ENCODE measurements at places on chromosomes 5 and 9.

GRCh38 chr9:137049544-137050449 lies 3.8 kb upstream of the NPDC1 start:
- no peak for DNase-seq

DNA sequence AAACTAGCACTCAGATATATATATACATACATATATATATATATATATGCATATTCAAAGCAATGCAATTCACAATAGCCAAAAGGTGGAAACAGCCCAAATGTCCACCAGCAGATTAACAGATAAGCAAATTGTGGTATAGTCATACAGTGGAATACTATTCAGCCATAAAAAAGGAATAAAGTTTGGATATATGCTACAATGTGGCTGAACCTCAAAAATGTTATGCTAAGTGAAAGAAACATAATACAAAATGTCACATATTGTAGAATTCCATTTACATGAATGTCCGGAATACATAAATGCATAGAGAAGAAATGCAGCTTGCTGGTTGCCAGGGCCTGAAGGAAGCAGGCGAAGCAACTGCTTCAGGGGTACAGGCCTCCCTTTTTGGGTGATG lies 143.4 kb downstream of the ATPSCKMT start:
- no peak for DNase-seq

DNA sequence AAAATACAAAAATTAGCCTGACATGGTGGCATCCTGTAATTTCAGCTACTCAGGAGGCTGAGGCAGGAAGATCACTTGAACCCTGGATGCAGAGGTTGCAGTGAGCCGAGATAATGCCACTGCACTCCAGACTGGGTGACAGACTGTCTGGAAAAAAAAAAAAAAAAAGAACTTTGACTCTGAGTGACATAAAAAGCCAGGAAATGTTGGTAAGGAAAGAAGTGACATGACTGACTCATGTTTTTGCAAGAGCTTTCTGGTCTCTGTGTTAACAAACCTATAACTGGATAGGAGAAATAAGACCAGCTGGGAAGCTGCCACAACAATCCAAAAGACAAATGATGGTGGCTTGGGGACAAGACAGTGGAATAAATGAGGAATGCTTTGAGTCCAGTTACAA lies 272.1 kb downstream of the HINT1 start:
- no peak for DNase-seq

- DNase-seq, result no peak
These were observed 163.7 kb upstream of the GNA14 start for GRCh38 chr9:77811832-77812231.

DNA sequence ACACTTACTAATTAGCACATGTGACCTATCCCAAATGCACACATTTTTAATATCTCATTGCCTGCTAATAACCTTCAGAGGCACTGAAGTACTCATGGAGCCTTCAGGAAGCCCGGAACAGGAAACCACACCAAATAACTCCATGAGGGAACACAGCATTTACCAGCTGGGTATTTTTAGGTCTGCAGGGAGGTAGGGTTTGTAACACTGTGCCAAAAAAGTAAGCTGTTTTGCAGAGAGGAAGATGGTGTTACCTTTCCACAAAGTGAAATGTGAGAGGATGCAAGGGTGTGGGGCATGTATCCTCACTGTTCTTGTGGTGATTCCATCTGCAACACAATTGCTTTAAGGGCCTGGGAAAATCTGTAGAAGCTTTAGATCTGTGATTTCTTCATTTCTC lies 64.4 kb downstream of the NUDT12 start:
- DNase-seq, result no peak

DNA sequence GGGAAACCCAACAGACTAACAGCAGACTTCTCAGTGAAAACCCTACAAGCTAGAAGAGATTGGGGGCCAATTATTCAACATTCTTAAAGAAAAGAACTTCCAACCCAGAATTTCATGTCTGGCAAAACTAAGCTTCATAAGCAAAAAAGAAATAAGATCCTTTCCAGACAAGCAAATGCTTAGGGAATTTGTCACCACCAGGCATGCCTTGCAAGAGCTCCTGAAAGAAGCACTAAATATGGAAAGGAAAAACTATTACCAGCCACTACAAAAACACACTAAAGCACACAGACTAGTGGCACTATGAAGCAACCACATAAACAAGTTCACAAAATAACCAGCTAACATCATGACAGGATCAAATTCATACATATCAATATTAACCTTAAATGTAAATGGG lies 131.1 kb downstream of the OR2K2 start:
- no peak for DNase-seq

DNA sequence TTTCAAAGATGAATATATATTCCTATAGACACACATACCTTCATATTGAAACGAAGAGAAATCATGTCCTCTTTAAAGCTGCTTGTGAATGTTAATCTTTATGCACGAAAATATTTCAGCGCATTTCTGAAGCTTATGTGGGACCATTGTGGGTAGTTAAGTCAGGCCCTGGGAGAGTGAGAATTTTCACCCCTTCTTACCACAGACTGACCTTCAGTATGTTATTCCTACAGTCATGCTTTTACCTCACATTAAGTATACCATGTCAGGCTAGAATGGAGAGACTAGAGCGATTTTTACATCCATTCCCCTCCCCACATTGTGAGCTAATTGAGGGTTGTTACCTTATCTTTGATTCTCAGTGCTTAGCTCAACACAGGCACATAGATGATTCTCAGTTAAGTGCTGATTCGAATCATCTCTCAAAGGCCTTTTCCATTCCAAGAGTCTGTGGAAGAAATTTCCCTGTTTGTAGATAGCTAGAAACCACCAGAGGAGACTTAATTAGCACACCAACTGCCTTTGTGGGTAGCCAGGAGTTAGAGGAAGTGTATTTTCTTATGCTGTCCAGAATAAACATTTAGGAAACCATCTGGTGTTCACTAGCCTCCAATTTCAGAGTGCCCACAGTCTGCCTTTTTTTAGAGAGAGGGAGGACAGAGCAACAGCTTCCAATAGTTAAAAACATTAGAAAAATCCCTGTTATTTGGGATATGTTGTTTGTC lies 110.5 kb downstream of the MEGF10 start:
- DNase-seq, result no peak

DNA sequence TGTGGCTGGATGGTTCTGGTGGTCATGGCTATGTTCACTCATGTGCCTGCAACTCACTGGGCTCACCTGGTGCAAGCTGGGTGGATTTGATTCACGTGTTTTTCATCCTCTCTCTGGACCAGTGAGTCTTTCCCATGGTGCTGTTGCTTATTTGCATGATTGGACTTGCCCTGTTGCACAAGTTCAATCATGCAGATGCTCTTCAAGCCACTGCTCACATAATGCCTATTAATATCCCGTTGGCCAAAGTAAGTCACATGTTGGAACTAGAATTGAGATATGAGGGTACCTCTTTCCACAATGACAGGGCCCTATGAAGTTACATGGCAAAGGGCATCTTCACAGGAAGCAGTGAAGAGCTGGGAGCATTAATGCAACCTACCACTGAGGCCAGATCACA lies 26.5 kb upstream of the MROH2B start:
- DNase-seq, result no peak

- DNase-seq, result no peak
These were observed 83.0 kb upstream of the PRLR start for GRCh38 chr5:35313291-35313690.

DNA sequence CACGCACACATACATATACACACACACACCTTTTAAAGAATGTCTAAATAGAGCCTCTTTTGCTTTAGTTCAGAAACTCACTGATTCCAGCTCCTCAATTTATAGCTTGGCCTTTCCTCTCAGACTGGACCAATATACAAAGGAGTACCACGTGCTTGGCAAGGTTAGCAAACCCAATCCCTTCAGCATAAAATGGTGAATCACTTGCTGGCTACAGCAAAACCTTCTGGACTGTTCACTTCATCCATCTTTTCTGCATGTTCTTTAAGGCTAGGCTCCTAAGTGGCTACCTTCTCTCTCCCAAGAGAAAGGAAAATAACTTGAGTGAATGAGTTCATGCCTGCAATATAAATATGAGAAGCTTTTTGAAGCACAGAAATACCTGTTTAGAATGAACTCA lies 109.7 kb downstream of the LPAR1 start:
- DNase-seq, result no peak

DNA sequence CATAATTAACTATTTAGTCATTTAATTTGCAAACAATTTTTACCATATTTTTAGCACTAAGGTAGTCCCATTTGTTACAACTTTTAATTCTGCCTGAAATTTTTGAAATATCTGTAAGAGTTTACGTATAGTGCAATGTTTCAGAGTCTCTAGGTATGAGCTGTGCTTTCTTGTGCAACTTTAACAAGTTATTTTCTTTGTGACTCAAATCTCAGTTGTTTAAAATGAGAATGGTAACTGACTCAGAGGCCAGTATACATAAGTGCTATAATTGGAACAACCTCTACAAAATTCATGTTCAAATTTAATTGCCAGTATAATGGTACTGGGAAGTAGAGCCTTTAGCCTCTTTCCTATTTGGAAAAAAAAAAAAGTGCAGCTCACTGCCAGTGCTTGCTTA lies 14.2 kb upstream of the ZNF883 start:
- no peak for DNase-seq

- no peak for DNase-seq
These were observed 22.4 kb upstream of the PLPP1 start for GRCh38 chr5:55557123-55557522.

DNA sequence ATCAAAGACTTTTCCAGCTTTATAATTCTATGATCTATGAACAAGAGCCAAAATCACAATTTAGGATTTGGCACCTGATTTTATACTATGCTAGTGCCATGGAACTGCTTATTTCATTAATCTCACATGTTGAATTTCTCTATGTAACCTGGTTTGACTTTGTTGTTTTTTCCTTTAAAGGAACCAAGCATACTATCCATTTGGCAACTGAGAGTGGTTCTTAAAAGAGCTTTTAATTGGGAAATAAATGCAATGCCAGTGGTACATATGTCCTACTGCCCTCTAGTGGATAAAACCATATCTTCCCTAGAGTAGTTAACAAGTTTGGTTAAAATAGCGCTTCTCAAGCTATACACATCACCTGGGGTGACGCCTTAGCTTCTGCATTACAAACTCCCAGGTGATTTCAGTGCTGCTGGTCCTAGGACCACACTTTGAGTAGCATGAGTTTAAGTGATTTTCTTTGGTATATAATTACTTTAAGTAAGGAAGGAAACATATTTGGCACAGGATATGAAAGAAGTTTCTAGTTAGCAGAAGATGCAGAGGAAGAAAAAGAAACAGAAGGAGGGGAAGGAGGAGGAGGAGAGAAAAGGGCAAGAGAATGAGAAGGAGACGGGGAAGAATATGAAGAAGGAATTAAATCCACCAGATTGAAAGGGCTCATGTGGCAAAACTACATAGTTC lies 56.8 kb downstream of the FGF10 start:
- peak; percentile 8 for DNase-seq

DNA sequence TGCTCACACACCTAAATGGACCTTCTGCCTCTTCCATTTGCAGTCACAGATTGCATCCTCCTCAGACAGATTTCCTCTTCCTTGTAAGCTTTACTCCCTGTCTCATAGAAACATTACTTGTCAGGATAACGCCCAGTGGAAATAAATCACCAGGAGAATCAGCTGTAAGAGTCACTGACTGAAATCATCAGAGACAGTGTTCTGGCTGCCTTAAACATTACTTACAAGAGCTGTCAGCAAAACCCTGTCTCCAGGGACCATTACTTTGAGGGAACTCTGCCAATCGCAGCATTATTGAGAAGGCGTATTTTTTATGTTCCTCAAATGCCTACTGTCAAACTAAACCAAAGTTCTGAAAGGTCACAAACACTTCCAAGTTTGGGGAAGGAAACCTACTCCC lies 5.9 kb downstream of the DPYSL3 start:
- no peak for DNase-seq

GRCh38 chr5:103034662-103035392 lies 85.1 kb downstream of the GIN1 start:
- DNase-seq, result no peak

- no peak for DNase-seq
These were observed 88.9 kb downstream of the PAM start for GRCh38 chr5:102843997-102844396.

- no peak for DNase-seq
These were observed 14.3 kb downstream of the CD180 start for GRCh38 chr5:67182301-67182790.

DNA sequence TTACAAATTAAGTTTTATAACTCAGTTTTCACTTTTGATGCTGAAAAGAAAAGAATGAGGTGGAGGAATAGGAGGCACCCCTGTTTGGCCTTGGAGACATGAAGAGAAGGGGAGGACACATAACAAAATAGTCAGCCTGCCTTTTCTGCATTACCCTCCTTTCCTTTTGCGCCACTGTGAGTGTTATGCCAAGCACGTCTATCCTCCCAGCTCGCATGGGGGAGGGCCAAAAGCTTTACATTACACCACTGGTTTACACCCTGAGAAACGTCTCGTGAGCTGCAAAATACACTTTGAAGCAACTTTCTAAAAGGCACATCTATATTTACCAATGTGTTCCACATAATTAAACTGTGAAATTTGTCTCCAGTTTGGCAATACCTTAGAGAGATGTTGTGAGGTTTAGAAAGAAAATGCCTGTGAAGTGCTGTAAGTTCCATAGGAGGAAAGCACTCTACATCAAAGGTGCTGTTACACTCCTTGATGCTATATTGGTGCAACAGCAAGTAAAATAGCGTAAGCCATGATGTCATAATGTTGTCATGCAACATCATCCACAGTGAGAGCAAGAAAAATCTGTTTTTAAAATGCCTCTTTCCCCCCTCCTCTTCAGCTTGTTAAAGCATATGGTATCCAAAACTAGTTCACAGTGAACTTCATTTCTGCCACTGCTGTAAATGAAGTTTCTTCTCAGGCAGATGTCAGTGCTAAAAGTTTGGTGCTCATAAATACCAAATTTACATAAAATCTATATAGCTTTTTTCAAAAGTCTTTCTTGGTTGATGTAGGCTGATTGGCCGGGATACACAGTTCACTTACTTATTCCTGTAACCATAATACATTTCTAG lies 50.3 kb downstream of the CETN3 start:
- DNase-seq, result no peak

- DNase-seq, result no peak
These were observed 31.9 kb downstream of the MRPL36 start for GRCh38 chr5:1767524-1768282.

- DNase-seq, result no peak
These were observed 37.3 kb upstream of the TRIO start for GRCh38 chr5:14105718-14106410.

DNA sequence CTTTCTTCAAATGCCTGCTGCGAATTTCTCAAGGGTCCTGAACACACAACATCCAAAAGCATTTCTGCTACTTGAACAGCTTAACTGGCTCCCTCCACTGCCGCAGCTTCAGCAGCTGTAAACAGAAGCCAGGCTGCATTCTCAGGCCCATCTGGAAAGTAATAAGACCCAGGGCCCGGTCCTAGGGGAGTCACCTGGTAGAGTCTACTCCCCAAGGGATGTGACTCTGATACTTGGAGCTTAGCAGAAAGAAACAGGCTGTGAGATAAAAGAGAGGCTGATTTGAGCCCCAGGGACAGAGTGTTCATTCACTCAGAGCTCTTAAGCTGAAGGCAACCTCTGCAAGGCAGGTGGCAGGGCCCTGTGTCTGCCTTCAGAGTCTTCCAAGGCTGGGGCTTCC lies 356.8 kb downstream of the SPOCK1 start:
- no peak for DNase-seq

- DNase-seq, result no peak
These were observed 63.2 kb downstream of the PCA3 start for GRCh38 chr9:76827296-76828080.

- DNase-seq, result no peak
These were observed 637.7 kb downstream of the SEMA5A start for GRCh38 chr5:8908055-8908683.

GRCh38 chr5:171351536-171352073 lies 36.0 kb upstream of the NPM1 start:
- DNase-seq, result no peak

- no peak for DNase-seq
These were observed 25.5 kb downstream of the AGTPBP1 start for GRCh38 chr9:85716031-85716877.
